ENCODE measurements at places on chromosomes 11 and 22. TPM values are rescaled to one million over a fixed set of nuclear protein-coding genes. Genes with fewer than 3 reads are reported as not detected.

- peaks cover 4% of the 10 kb centered on the region for H3K4me1 ChIP-seq
- DNase-seq: no peak
- H3K4me3 ChIP-seq: no peak overlapping the region
- no peaks in the 10 kb centered on the region for H3K27me3 ChIP-seq
Observed at GRCh38 chr11:74316772-74317505, 5.5 kb upstream of the P4HA3 start.

DNA sequence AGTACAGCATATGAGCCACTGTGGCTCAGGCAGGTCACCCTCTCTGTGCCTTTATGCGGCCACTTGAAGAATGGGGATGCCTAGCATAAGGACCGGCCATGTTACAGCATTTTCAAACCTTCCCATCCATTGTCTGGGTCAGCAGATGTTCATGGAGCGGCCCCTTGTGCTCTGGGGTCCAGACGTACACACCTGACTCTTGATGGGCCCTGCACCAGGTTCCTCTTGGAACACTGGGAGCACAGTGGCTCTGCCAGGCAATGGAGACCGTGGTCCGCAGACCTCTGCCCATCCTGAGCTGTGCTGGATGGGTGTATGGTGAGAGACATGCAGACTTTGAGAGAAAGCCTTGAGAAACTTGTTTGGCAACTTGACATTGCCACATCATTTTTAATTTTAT is 9.8 kb downstream of the PRDM11 start:
- H3K27me3 ChIP-seq: no peaks in the 10 kb centered on the region
- no peaks in the 10 kb centered on the region for H3K36me3 ChIP-seq
- H3K4me3 ChIP-seq: no peak overlapping the region
- H3K27ac ChIP-seq: no peak overlapping the region

DNA sequence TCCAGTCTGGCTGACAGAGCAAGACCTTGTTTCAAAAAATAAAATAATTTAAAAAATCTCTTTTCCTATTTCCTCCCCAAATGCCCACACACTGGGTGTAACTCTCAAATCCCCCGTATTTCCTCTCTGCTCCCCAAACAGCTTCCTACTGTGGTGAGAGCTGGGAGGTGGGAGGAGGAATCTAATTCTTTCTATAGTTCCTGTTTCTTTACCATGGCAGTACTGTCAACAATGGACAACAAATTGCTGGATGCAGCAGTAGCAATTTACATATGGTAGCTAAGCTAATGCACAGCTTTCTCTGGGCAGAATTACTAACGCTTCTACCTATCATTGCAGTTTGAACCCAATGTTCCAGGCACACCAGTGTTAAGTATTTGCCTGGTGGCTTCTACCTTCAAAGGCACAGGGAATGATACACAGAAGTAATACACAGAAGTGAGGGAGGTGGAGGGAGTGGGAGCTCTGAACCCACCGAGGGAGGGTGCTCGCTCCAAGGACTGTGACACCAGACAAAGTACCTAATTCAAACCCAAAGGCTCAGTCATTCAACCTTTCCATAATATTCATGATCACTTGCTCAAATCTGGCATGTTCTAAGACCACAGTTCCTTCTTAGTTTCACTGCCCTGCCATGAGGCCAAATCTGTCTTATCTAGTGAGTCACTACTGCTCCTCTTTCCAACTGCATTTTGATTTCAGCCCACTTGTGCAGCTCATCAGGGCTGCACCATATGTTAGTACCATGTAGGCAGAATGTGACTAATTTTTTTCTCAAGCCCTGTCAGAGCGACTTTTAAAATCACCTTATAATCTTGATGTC is 37.9 kb downstream of the CELF1 start:
- no peaks in the 10 kb centered on the region for H3K36me3 ChIP-seq
- peaks cover 83% of the 10 kb centered on the region for H3K4me1 ChIP-seq
- H3K27ac ChIP-seq: peak overlapping the region; percentile 99
- peak; percentile 77 for DNase-seq
- no peaks in the 10 kb centered on the region for H3K27me3 ChIP-seq

KRTAP5-8 gene
- polyA plus RNA-seq: not detected

Data from CD14-positive monocyte (primary cell).